OCI-M1 (cell line): ENCODE measurements at places on chromosomes 11 and 22.

DNA sequence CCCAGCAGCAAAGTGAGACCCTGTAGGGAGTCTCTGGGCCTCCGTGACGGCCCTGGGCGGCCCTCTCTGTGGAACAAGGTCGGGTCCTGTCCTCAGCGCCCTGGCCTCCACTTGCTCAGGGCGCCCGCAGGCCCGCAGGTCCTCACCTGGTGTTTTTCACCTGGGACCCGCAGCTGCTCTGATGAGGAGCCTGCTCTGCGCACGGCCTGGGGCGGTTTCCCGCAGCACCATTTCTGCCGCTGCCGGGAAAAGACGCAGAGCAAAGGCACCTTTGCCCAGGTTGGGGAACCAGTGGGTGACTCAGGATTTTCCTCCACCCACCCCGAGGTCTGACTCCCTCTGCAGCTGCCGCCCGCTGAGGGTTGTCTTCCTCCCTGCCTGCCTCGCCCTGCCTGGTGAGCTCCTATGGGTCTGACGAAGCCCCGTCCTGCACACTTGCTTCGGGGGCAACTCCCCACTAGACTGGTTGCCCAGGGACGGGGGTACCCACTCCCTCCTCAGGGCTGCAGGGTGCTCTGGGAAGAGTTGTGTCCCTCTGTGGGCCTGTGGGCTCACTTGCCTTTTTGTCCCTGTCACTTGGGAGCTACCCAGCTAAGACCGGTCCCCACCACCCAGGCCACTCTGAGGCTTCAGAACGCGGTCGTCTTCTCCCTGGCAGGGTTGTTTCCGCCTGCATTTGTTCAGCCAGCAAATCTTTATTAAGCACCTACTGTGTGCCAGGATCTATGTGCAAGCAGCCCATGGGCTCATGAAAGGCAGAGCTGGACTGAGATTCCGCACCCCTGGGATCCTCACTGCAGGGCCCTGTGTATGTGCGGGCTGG, 89.5 kb downstream of the KCNQ1 start:
- no peak for DNase-seq

GRCh38 chr11:63998558-63999348, 12.5 kb downstream of the OTUB1 start:
- no peak for DNase-seq

- peak; percentile 97 for DNase-seq
These were observed 6.2 kb downstream of the TBX1 start for GRCh38 chr22:19766511-19767426.

- DNase-seq = no peak
These were observed 27.5 kb downstream of the TOLLIP start for GRCh38 chr11:1281974-1282365.

DNA sequence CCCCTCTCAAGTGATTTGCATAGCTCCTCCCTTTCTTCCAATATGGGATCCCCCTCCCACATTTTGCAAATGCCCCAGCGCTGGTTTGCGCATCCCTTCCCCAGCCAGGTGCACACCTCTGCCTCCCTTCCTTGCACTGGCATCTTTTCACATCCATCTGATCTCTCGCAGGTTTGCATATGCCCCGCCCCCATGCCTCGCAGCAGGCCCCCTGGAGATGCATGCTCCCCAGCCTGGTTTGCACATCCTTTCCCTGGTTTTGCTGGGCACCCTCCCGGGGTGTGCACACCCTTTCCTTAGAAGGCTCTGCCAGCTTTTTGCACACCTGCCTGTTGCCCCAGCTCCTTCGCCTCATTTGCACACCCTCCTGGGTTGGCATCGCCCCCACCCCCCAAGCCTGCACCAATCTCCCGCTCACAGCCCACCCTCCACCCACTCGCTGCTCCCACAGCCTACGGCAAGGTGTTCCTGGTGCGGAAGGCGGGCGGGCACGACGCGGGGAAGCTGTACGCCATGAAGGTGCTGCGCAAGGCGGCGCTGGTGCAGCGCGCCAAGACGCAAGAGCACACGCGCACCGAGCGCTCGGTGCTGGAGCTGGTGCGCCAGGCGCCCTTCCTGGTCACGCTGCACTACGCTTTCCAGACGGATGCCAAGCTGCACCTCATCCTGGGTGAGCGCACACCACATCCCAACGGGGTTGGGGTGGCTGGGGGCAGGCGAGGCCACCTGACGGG, 917 bp downstream of the RPS6KA4 start:
- DNase-seq = no peak

- DNase-seq = no peak
These were observed 9.5 kb downstream of the SLC16A8 start for GRCh38 chr22:38074181-38075104.

- DNase-seq = no peak
These were observed 48.9 kb upstream of the TBCEL start for GRCh38 chr11:120974965-120975364.

GRCh38 chr11:24872186-24872585, 375.3 kb downstream of the LUZP2 start:
- DNase-seq = no peak
